ENCODE measurements at places on chromosomes 1 and 21.

GRCh38 chr21:32523988-32524719 lies 61.2 kb downstream of the TCP10L start:
- DNase-seq: no peak

- no peak for DNase-seq
Measured at GRCh38 chr1:24216276-24217074, 29.4 kb upstream of the IFNLR1 start.

- DNase-seq: no peak
Measured at GRCh38 chr1:165586398-165586797, 42.6 kb downstream of the LRRC52 start.

DNA sequence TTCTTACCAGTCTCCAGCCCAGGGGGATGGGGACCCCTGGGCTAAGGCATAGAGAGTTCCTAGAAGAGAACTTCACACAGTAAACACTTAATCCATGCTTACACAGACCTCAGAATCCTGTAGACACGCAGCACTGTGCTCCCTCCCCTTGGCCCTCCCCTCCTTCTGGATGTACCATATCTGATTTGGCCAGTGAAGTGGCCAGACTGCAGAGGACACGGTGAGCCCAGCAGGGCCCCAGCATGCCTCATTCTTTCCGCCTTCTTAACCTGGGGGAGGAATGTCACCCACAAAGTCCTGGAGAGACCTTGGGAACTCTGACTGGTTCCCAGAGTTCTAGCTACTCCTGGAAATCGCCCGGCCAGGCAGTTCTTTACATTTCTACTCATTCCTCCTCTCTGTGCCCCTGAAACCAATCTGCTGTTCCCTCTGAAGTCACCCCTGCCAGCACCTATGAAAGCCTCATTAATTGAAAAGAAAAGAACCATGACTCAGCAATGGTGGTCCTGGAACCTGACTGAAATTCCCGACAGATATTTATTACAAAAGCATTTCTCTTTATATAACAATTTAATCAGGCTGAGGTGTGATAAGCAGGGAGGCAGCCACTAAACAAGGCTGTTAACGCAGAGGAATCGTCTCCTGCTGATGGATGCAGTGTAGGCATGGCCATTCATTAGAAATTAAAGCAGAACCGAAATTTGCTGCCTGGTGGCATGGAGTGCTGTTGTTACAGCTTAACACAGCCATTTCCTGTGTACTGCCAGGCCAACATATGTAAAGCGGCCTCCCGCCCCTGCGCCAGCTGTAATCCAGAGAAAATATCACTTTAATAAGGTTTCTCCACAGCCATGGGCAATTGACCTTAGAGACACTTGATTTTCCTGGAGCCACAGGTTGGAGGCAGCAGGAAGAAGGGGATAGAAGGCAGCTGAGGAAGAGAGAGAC lies 74.6 kb upstream of the KCND3 start:
- no peak for DNase-seq

GRCh38 chr21:45041351-45041805 lies 33.0 kb upstream of the ADARB1 start:
- peak; percentile 72 for DNase-seq

GRCh38 chr21:40053007-40053406 lies 185.8 kb downstream of the PCP4 start:
- DNase-seq: no peak

DNA sequence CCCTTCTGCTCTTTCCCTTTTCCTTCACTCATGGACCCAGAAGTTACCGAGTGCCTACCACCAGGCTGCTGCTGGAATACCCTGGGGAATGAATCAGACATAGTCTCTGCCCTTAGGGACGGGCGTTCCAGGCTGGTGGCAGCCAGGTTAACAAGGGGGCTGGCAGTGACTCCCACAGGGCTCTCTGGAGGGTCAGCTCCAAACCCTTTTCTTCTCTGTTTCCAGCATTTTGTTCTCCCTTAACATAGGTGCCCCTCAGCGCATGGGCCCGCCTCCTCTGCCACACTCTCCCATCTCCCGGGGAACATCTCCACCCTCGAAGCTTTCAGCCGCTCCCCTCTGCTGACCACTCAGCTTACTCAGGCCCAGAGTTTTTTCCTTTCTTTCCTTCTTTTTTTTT lies 62.9 kb upstream of the LRP8 start:
- no peak for DNase-seq

DNA sequence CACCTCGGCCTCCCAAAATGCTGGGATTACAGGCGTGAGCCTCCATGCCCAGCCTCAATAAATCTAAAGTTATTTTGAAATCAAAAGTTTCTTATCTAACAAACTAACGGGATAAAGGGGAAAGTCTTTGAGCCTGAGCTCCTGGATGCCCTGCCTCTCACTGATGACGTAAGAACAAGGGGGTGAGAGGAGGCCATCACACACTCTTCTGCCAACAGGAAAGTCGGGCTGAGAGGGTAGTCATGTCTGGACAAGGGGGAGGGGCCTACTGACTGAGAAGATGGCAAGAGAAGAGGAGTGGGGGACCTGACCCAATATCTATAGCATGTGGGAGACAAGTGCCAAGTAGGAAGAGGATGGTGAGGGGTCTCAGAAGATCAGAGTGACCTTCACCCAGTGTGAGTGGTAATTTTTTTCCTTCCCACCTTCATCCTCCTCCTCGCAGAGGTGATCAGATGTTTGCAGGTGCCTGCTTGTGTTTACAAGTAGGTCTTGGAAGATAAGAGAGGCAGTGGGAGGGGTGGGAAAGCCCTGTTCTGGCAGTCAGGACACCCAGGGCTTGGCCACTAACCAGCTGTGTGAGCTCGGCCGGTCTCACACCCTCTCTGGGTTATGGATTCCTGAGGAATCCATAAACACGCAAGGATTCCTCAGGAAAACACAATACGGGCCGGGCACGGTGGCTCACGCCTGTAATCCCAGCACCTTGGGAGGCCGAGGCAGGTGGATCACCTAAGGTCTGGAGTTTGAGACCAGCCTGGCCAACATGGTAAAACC lies 9.6 kb downstream of the UQCRHL start:
- DNase-seq: no peak

GRCh38 chr1:156422602-156423091 lies 53.6 kb downstream of the RHBG start:
- no peak for DNase-seq
